Tracheal epithelial cell (primary cell): ENCODE measurements at places on chromosomes 6 and 20. TPM values are rescaled to one million over a fixed set of nuclear protein-coding genes. Genes with fewer than 3 reads are reported as not detected.

The GNAS-AS1 gene
- total RNA-seq: 0.48 TPM in 1 of 2 replicates, not detected in the other

The SEMG2 gene
- not detected in 2 replicates for total RNA-seq

The BEND3 gene
- total RNA-seq: 5.5 and 6.0 TPM in 2 replicates

The RXRB gene
- 15.2 and 18.1 TPM in 2 replicates for total RNA-seq

The GTSF1L gene
- total RNA-seq: not detected in 2 replicates

The MATN4 gene
- 0.21 TPM in 1 of 2 replicates, not detected in the other for total RNA-seq

The LKAAEAR1 gene
- total RNA-seq: not detected in 2 replicates

The SYCP2 gene
- 0.43 and 0.48 TPM in 2 replicates for total RNA-seq

The METTL24 gene
- total RNA-seq: not detected in 2 replicates

The IRF4 gene
- under 0.01 and 0.24 TPM in 2 replicates for total RNA-seq
